ENCODE measurements at places on chromosomes 4 and X.

DNA sequence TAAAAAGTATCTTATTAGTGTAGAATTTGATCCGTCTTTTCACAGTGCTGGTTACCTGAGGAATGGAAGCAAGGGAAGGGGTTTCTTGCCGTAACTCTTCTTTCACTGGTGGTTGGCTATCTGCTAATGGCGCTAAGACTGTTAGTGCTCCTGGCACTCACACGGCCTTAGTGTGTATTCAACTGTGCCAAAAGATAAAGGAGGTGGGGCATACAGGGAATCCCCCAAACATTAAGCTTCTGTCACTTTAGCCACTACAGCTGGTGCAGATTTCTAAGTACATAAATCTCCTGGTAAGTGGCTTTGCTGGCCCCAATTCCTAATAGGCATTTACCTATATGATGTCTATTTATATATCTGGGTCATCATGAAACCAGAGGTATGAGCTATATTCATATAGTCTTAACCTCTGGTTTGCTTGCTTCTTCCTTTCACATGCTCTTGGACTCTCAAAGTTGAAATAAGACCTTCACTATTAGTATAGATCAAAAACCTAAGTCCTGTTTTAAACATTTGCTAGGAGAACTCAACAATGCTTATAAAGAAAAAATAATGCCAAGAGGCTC is 95.1 kb downstream of the TSPAN7 start:
- no peak for DNase-seq

GRCh38 chr4:75030649-75031235 is 97.8 kb downstream of the PARM1 start:
- no peak for DNase-seq

GRCh38 chr4:38149997-38150671 is 189.9 kb downstream of the PTTG2 start:
- no peak for DNase-seq

DNA sequence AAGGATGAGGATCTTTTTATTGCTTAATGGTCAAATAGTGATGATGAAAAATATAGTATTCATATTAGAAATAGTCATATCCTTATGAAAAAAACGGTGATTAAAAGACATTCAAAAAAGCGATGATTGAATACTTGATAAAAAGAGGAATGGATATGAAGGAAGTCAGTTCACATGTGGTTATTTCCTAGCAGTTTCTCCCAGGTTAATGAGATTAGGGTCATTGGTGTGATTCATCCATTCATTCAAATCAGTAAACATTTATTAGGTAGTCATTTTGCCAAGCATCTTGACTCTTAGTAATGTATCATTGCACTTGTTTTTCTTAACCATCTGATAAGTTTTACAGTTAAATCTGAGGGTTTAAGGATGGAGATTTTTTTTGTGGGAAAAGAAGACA is 294.1 kb downstream of the ARHGAP24 start:
- DNase-seq = no peak

GRCh38 chr4:6953751-6954380 is 44.2 kb downstream of the TBC1D14 start:
- DNase-seq = no peak

GRCh38 chr4:41815473-41815872 is 66.9 kb upstream of the PHOX2B start:
- DNase-seq = no peak

- DNase-seq = no peak
Observed at GRCh38 chr4:72886602-72887001, 182.9 kb downstream of the COX18 start.

DNA sequence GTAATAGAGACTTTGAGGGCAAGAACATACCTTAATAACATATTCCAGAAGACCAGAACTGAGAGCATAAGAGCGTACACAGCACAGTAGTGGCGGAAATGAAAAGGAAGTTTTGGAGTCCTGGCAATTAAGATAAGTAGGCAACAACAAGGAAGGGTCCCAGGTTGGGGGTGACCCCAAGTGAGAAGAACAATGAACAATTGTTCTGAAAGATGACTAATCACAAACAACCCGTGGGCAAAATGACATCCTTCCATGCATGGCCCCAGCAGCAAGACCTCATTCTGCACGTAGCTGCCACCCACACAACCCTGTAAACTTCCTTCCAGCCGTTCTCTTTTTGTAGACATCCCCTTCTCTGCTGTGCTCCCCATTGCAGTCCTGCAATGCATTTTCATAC is 384.4 kb upstream of the PABPC4L start:
- DNase-seq = no peak

DNA sequence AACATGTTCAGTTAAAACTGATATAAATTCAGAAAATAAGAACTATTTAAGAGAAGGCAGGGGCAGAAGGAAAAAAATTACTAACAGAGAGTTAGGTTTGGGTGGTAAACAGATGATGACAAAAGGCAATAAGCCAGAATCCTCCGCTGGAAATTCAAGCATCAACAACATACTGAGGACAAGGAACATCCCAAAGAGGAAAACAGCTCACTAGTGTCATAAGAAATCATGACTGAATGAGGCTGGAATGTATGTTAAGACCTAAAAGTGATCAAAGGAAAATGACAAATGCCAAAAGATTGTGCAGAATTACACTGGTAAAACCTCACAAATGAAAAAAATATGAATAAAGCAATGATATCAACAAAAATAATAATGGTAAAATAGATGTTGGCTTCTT is 88.4 kb downstream of the WDFY3 start:
- DNase-seq = no peak

- no peak for DNase-seq
Observed at GRCh38 chr4:118337954-118338353, 14.8 kb downstream of the PRSS12 start.

GRCh38 chr4:6992728-6993677 is 50.2 kb upstream of the TADA2B start:
- DNase-seq = peak; percentile 15

DNA sequence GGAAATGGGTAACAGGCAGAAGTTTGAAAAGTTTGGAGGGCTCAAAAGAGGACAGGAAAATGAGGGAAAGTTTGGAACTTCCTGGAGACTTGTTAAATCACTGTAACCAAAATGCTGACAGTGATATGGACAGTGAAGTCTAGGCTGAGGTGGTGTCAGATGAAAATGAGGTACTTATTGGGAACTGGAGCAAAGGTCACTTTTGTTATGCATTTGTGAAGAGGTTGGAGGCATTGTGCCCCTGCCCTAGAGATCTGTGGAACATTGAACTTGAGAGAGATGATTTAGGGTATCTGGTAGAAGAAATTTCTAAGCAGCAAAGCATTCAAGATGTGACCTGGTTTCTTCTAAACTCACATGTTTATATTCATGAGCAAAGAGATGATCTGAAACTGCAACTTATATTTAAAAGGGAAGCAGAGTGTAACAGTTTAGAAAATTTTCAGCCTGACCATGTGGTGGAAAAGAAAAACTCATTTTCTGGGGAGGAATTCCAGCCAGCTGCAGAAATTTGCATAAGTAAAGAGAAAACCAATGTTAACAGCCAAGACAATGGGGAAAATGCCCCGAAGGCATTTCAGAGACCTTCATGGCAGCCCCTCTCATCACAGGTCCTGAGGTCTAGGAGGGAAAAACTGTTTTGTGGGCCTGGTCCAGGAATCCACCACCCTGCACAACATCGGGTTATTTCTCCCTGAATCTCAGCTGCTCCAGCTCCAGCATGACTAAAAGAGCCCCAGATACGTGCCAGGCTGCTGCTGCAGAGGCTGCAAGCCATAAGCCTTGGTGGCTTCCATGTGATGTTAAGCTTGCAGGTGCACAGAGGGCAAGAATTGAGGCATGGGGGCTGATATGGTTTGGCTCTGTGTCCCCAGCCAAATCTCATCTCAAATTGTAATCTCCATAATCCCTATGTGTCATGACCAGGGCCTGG is 632.5 kb upstream of the GNPDA2 start:
- no peak for DNase-seq

- no peak for DNase-seq
Observed at GRCh38 chr4:151887031-151887815, 126.4 kb upstream of the GATB start.

GRCh38 chrX:11458170-11458569 is 165.0 kb downstream of the AMELX start:
- DNase-seq = no peak

DNA sequence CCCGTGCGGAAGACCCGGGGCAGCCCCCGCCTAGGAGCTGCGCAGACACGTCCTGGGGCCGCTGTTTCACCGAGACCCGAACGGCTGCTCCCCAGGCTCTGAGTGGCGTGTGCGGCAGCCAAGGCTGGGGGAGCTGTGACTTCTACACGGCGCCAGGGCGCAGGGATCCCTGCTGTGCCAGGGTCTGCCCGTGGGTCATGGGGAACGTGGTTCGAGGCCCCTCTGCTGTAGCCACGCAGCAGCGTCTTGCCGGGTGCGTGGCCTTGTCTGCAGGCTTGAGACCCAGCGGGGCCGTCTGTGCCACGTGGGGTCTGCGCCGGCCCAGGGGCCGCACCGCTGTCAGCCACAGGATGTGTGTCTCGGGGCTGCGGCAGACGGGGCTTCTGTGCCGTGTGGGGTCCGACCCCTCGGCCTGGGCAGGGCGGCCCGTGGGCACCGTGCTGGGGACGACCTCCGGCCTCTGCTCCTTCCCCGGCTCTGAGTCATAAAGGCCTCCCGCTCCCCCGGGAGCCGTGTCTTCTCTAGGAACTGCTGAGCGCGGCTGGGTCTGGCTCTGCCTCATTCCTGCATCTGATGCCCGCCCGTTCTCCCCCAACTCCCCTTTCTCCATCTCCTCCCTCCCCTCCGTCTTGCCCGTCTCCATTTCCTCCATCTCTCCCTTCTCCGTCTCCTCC is 12.7 kb upstream of the GTPBP6 start:
- no peak for DNase-seq

- no peak for DNase-seq
Observed at GRCh38 chr4:85756938-85757337, 282.0 kb downstream of the ARHGAP24 start.

DNA sequence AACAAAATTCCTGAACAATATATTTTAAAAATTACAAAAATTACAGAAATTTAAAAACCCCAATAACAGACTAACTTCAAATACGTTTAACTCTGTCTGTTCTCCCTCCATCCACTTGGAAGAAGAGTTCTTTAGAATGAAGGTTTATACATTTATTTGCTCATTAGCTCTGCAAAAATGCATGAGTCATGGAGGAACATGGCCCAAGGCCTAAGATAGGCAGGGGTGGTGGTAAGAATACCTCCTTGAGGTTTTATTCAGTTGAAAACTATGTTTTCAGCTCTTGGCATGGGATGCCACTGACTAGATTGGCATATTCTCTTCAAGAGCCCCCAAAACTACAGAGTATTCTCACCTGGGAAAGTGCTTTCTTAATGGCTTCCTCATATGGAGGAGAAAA is 8.8 kb upstream of the LRRC66 start:
- DNase-seq = no peak

- DNase-seq = no peak
Observed at GRCh38 chr4:15037923-15038541, 35.8 kb downstream of the CPEB2 start.

- DNase-seq = no peak
Observed at GRCh38 chr4:184590196-184590595, 59.1 kb downstream of the CASP3 start.

DNA sequence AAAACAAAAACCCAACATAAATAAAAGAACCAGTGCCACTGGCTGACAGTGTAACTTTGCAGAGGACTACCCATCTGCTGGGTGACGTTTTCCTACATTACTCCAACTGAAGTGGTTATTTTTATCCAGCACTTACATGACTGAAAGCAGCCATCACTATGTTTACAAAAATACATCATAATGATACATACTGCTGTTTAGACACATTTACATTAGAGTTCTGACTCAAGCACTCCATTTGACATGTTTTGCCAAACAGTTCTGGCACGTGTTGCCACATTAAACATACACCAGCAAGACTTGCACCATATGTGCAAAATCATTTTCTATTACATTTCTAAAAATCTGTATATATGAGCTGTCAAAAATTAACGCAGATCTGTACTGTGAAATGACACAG is 39.6 kb downstream of the BEND4 start:
- DNase-seq = no peak

DNA sequence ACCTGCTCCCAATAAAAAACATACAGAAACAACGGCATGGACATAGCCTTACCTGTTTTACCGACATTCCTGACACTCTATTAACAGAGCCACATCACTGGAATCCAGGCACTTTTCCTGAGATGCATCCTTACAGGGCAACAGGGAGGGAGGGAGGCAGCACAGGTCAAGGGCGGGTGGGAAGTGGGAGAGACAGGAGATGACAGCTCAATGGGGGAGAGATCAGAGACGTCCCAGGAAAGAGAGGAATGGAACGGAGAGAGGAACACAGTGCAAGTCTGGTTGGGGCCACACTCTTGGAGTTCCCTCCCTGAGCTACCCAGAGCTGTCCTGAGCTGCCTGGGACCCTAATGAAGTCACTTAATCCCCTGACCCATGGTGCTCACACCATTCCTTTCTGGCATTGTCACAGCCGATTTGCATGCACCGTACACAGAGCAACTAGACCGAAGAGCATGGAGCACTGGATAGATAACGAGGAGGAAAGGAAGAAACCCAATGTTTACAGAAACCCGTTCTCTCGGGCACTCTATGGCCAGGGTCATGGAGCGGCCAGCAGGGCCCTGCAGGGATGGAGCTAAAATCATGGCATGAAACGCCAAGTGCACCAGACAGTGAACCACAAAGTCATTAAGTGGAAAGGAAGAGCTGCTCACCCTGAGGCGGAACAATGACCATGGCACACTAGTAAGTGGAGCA is 93.1 kb downstream of the NSUN7 start:
- no peak for DNase-seq

DNA sequence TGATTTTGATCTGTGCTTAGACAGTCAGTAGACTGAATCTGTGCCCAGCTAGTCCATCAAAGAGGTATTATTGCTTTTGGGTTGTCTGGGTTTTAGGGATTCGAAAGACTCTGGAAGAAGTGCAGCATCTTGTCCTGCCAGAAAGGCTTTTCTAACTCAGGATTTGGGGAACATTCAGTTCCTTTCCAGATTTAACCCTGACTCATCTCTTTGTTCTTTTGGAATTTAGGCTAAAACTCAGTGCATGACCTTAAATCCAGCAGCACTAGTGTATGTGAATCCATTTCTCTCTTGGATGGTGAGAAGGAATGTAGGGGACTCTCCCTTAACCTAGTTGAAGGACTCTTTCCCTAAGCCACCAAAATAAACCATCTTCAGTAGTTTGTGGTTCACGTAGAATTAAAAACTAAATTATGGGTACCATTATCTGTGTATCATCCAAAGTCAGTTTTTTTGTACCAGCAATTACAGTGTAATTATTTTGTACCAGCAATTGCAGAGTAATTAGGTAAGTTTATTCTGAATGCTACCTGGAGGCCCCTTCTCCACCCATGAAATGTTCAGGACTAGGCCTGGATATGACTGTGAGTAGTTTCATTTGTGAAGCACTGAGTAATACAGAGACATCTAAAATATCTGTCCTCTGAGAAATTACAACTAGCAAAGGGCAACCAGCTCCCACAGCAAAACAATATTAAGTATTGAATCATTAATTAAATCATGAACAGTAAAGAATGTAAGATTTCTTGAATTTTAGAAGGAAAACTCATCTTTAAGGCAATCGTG is 384.0 kb downstream of the TMA16 start:
- DNase-seq = no peak

DNA sequence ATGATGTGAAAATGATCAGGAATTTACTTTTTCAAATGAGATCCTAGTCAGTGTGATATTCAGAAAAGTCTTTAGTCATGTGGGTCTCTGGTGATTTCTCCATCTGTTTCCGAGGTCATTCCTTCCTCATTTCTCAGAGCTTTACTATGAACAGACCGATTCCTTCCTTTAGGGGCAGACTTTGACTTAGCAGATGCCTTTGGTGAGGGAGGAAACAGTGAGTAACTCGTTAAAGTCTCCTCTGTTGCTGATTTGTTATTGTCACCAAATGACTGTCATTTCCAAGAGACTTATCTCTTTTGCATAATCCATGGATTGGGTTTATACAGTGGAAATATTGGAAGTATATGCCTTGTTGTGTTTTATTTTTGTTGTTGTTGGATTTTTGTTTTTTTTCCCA is 76.2 kb upstream of the CD99 start:
- DNase-seq = no peak

All from COR-L47 (cell line).